ENCODE measurements at places on chromosomes 11 and 22.

DNA sequence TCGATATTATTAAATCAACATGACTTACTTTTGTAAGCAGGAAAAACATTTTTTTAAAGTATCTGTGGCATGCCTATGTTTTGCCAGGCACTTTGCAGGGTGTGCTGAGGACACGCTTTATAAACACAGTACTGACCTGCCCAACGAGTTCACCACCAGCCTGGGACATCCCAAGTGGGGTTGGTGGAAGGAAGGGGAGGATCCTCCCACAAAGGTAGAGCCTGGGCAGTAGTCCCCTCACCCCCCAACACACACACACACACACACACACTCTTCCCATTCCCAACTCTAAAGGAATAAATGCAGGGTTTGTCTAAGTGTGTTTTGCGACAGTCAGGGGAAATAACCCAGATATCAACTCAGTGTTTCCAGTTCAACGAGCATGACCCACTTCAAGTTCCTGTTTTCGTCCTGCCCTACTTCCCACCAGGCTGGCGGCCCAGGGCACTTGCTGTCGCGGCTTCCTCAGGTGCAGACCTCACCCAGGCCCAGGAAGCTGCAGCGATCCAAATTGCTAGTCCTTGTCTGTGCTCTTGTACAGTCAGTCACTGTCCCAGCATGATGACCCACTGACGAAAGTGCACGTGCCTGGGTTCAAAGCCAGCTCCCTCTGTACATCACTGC lies 3.1 kb downstream of the CERK start:
- DNase-seq: peak; percentile 73

DNA sequence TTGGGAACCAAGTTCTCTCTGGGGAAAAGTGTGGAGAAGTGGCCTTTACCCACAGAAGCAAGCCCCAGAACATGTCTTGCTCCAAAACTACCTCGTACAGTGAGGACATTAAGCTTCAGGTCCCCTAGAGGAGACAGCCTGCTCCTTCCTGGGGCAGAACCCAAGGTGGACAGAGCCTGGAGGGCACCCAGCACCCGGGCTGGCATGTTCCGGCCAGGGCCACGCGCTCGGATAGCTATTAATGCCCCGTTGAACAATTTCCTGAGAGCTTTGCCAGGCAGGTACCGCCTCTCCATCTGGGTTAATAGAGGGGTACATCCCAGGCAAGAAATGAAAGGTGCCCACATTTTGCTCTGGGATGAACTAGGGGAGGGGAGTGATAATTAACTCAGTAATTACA lies 169.0 kb upstream of the GRK3 start:
- no peak for DNase-seq

DNA sequence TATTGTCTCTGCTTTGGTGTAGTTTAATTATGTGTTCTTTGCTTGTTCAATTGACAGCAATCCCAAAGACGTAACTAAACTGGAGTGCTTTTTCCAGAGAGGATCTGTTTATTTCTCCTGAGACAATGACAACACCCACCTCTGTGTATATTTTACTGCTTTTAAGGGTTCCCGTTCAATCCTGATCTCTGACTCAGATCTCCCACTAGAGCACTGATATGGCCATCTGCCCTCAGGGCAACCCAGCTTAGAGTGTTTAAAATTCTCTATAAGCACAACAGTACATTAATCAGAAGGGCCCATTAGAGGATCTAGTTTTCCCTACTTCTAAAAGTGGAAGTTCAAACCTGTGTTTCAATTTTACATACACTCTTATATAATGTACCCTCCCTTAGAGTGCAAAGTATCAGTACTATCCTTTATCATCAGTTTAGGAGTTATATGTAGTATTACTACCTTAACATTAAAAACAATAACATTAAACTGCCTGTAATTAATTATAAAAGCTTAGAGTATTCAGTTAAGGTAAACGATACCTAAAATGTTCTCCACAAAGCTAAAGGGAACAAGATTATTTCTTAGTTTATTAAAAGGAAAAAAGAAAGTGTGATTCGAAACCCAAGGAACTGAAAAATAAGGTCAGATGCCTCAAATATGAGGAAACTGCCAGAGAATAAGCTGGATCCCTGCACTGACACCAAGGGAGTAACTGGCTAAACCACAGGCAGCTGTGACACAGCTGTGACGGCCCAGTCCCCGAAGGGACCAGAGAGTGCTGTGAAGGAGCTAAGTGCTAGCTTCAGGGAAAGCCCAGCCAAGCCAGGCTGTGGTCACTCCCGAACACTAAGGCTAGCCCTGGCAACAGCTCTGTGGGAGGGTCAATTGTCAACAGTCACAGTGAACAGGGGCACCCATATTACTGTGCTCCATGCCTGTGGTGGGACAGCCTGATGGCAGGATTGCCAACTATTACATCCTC lies 15.2 kb downstream of the UFD1 start:
- DNase-seq: no peak

DNA sequence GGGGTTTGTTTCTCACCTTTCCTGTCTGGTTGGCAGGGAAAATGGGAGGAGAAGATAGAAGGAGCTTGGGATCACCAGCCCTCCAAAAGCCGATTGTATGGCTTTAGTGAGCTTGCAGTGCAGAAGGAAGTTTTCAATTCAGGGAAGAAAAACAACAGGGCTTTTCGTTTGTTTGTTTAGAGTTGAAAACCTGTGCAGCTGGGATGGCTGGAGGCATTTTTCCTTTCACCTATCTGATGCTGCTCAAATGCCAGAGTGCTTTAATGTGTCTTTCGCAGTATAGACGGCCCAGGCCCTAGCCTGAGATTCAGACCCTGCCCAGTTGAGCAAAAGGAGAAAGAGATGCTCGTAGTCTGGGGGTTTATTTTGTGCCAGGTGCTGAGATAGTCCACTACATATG lies 87.9 kb downstream of the INSC start:
- DNase-seq: no peak

DNA sequence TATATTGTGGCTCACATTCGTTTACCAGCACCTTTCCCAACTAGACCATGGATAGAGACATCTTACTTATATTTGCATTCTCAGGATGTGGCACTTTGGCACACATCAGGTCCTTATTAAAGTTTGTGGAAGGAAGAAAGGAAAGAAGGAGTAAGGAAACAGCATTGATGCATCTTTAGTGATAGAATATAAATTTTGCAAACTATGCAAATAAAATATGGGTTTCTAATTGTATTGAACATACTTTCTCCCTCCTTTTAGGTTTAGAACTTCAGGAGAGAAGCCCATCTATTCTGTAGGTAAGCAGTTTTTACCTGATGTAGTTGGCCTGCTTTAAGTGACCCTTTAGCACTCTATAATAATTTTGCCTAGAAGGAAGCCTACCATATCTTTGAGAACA lies 20.4 kb downstream of the MRPL48 start:
- DNase-seq: no peak

All from CD4-positive, alpha-beta T cell (primary cell).